GM12878 (cell line): ENCODE measurements at places on chromosomes 6 and 20. TPM values are rescaled to one million over a fixed set of nuclear protein-coding genes. Genes with fewer than 3 reads are reported as not detected.

GRCh38 chr20:50372770-50373088 is 137.5 kb upstream of the PTPN1 start:
- peaks cover 5% of the 10 kb centered on the region; the same call in 1 of the 2 replicates for H3K4me1 ChIP-seq
- H3K36me3 ChIP-seq, result no peaks in the 10 kb centered on the region
- no peak for DNase-seq
- H3K4me3 ChIP-seq, result no peak overlapping the region
- H3K27me3 ChIP-seq, result no peaks in the 10 kb centered on the region; the same call in 1 of the 2 replicates

- no peaks in the 10 kb centered on the region for H3K4me1 ChIP-seq
- no peaks in the 10 kb centered on the region for H3K36me3 ChIP-seq
- no peak for DNase-seq
- H3K27me3 ChIP-seq, result no peaks in the 10 kb centered on the region
- H3K27ac ChIP-seq, result no peak overlapping the region
Observed at GRCh38 chr20:22762576-22763256, 178.3 kb upstream of the FOXA2 start.

GRCh38 chr6:48845219-48845618 is 617.8 kb downstream of the MMUT start:
- no peak for DNase-seq
- H3K27me3 ChIP-seq, result no peaks in the 10 kb centered on the region
- H3K4me1 ChIP-seq, result no peaks in the 10 kb centered on the region
- H3K27ac ChIP-seq, result no peak overlapping the region

- peak overlapping the region; percentile 66 for H3K27ac ChIP-seq
- DNase-seq, result no peak
- peaks cover 1% of the 10 kb centered on the region; the same call in 1 of the 2 replicates for H3K36me3 ChIP-seq
Observed at GRCh38 chr6:157560691-157561413, 179.9 kb downstream of the ZDHHC14 start.

DNA sequence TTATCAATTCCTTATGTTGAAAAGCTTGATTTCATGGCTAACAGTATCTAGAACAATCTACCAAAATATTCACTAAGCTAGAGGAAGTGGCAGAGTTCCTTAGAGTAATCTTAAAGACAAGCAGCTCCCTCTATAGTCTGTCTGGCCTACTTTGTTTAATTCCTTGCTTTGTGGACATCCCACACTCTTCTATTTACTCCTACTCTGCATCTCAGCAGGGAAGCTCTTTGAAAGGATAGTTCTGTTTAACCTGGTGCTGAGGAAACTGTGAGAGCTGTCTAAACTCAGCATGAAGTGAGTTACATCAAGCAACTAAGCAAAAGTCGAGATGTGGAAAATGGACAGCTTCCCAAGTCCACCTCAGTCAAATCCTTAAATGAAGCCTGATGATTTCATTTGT is 4.3 kb downstream of the REV3L start:
- no peaks in the 10 kb centered on the region for H3K27me3 ChIP-seq
- no peaks in the 10 kb centered on the region; the same call in 1 of the 2 replicates for H3K36me3 ChIP-seq
- DNase-seq, result peak; percentile 49
- peaks cover 12% of the 10 kb centered on the region; the same call in 1 of the 2 replicates for H3K4me1 ChIP-seq

- H3K4me3 ChIP-seq, result no peak overlapping the region
- H3K36me3 ChIP-seq, result no peaks in the 10 kb centered on the region
- peak; percentile 52 for DNase-seq
- H3K27ac ChIP-seq, result no peak overlapping the region
- H3K27me3 ChIP-seq, result no peaks in the 10 kb centered on the region
Observed at GRCh38 chr20:53413186-53413631, 180.4 kb downstream of the ZNF217 start.

DNA sequence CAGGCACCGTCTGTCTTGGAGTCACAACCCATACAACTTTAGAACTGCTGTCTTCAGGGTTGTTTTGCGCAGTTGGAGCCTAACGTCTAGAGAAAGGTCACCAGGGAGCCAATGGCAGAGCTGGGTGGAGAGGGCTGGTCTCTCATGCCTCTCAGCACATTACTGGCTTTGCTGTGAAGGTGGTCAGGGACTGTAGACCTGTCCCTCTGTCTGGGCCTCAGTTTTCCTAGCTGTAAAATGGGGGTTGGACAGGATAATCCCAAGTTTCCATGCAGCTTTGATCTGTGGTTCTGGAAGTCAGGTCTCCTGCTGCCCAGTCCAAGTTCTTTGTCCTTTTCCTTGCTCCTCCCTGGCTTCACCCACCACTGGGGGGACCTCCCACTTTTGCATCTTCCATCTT is 52.2 kb upstream of the EPB41L1 start:
- no peak for DNase-seq
- no peak overlapping the region for H3K4me3 ChIP-seq
- H3K27ac ChIP-seq, result no peak overlapping the region
- H3K4me1 ChIP-seq, result peaks cover 14% of the 10 kb centered on the region
- H3K36me3 ChIP-seq, result no peaks in the 10 kb centered on the region

DNA sequence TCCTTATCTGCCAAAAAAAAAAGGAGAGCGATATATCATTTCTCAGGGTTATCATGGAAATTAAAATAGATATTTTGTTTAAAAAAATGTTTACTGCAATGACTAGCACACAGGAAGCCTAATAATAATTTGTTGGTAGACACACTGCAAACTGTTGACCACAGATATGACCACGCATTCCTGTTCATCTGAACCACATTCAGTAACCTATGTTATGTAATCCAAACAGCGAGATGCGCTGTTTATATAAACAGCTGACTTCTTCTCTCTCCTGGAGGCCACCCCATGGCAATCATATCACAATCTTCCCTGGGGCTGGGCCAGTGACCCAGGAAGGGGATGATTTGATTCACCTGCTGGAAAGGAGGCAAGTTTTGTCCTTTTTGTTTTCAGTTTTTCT is 129.3 kb upstream of the UST start:
- no peak overlapping the region for H3K4me3 ChIP-seq
- H3K4me1 ChIP-seq, result peaks cover 20% of the 10 kb centered on the region
- H3K36me3 ChIP-seq, result no peaks in the 10 kb centered on the region
- no peak for DNase-seq
- no peak overlapping the region for H3K27ac ChIP-seq

- H3K4me3 ChIP-seq, result no peak overlapping the region
- no peaks in the 10 kb centered on the region for H3K4me1 ChIP-seq
- DNase-seq, result no peak
- no peak overlapping the region for H3K27ac ChIP-seq
- no peaks in the 10 kb centered on the region for H3K36me3 ChIP-seq
- no peaks in the 10 kb centered on the region; the same call in none of the 2 replicates for H3K27me3 ChIP-seq
Observed at GRCh38 chr6:35208419-35208818, 5.3 kb upstream of the SCUBE3 start.

DNA sequence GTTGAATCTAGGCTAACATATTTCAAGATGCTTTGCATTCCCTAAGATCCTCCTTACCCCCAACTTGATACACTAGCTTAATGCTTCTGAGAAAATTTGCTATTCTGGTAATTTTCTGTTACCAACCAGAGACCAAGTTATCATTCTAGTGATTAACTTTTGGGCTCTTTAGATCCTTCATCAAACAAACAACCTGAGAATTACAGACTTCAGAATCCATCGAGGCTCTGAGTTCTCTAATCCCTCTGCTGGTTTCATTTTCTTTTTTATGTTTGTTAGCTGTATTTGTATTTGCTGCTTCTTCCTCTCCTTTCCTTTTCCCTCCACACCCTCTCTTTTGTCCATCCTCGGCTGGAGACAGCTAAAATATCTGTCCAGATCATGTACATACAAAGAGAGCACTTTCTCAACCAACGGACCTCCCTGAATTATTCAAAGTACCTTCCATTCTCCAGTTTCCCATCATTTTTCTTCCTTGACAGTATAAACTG is 98.7 kb upstream of the RIPOR2 start:
- H3K4me1 ChIP-seq, result peaks cover 19% of the 10 kb centered on the region
- H3K4me3 ChIP-seq, result peak overlapping the region; percentile 72
- peak overlapping the region; percentile 80 for H3K27ac ChIP-seq
- H3K27me3 ChIP-seq, result no peaks in the 10 kb centered on the region
- no peaks in the 10 kb centered on the region for H3K36me3 ChIP-seq

DNA sequence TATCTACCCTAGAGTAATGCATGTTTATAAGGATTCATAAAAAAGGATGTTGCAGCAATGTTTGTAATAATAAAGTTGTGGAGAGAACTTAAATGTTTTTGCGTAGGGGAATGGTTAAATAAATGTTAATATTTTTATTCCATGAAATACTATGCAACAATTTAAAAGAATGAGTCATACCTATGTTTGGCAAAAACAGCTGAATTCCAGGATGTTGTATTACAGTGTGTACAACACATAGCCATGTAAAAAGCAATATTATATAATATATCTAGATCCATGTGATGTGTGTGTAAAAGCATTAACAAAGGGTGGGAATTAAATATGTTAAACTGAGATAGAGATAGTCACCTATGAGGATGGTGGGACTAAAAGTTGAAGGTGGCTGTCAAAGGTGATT is 21.1 kb upstream of the PKIB start:
- H3K27ac ChIP-seq, result no peak overlapping the region
- H3K4me3 ChIP-seq, result no peak overlapping the region
- H3K36me3 ChIP-seq, result no peaks in the 10 kb centered on the region
- H3K4me1 ChIP-seq, result no peaks in the 10 kb centered on the region
- no peak for DNase-seq
- H3K27me3 ChIP-seq, result no peaks in the 10 kb centered on the region

DNA sequence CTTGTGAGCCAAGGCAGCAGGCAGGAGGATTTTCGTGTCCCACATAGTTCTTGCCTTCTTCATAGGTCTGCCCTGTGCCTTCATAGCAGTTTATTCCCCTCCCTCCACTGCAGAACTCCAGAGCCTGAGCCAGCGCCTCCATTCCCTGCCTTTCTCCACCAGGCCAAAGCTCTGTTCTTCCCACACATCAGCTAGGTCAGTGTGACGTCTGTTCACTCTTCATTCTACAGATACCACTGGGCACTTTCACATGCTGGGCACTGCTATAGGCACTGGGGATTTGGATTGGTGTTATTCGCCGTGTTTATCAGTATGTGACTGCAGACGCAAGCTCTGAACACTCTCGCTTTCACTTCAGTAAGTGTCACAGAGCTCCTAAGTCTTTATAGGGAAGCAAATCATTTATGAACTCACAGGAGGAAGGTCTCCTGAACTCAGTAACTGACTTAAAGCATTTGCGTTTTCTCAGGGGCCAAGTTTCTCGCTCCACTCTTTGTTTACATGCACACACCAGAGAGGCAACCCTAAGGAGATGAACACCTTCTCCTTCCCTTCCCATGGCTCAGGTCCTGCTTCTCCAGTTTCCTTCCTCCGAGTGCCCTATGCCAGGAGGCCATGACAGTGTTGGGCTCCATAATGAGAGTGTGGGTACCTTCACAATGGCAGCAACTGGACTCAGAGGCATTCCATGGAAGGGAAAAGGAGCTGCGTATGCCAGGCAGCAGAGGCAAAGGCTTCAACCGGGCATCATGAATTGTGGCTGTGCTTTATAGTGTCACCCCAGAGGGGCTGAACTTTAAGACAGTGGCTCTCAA is 6.3 kb upstream of the APMAP start:
- no peak overlapping the region for H3K27ac ChIP-seq
- no peaks in the 10 kb centered on the region for H3K27me3 ChIP-seq
- no peaks in the 10 kb centered on the region for H3K36me3 ChIP-seq
- no peak overlapping the region for H3K4me3 ChIP-seq
- no peak for DNase-seq
- no peaks in the 10 kb centered on the region for H3K4me1 ChIP-seq

DNA sequence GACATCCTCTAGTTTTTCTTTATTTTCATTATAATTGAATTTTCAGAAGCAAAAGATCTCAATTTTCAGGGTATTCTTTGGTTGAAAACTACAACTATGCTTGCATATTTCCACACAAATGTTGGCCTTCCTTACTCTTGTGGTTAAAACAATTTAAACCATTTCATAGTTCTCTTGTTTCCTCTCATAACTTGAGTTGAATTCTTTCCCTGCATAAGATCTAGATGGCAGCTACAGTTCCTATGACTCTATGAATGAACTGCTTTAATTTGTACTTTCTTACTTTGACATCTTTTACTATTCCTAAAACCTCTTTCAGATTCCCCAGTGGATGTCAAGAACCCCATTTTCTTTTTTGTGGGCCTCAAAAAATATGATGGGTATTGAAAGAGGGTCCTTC is 564.5 kb downstream of the NKAIN2 start:
- no peaks in the 10 kb centered on the region for H3K27me3 ChIP-seq
- no peak overlapping the region for H3K27ac ChIP-seq
- H3K4me1 ChIP-seq, result no peaks in the 10 kb centered on the region
- no peak overlapping the region for H3K4me3 ChIP-seq
- DNase-seq, result no peak

- no peaks in the 10 kb centered on the region for H3K4me1 ChIP-seq
- 0 out of 2 replicates have a peak, but pooled peaks cover 2% of the 10 kb centered on the region for H3K27me3 ChIP-seq
- no peak overlapping the region for H3K4me3 ChIP-seq
- no peak for DNase-seq
- H3K36me3 ChIP-seq, result no peaks in the 10 kb centered on the region
Observed at GRCh38 chr6:163191704-163192537, 222.6 kb upstream of the QKI start.

GRCh38 chr20:61435823-61436220 is 183.8 kb downstream of the CDH4 start:
- no peak overlapping the region for H3K4me3 ChIP-seq
- no peak overlapping the region for H3K27ac ChIP-seq
- H3K4me1 ChIP-seq, result no peaks in the 10 kb centered on the region
- no peaks in the 10 kb centered on the region for H3K36me3 ChIP-seq
- H3K27me3 ChIP-seq, result no peaks in the 10 kb centered on the region

DNA sequence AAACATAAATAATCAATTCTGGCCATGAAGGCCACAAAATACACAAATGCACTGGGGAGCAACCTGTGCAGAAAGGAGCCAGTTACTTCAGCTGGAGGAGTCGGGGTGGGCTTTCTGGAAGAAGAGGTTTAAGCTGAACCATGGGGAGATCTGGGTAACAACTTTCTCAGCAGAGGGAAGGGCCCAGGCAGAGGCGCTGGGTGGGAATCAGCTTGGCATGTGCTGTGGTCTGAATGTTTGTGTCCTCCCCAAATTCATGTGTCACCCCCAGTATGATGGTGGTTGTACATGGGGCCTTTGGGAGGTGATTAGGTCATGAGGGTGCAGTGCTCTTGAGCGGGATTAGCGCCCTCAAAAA is 107.9 kb downstream of the SYCP2 start:
- no peak for DNase-seq
- no peak overlapping the region for H3K4me3 ChIP-seq
- peaks cover under 1% of the 10 kb centered on the region; the same call in 1 of the 2 replicates for H3K4me1 ChIP-seq

- H3K27ac ChIP-seq, result no peak overlapping the region
- DNase-seq, result no peak
- H3K36me3 ChIP-seq, result no peaks in the 10 kb centered on the region; the same call in 1 of the 2 replicates
- no peaks in the 10 kb centered on the region for H3K27me3 ChIP-seq
- no peak overlapping the region for H3K4me3 ChIP-seq
- H3K4me1 ChIP-seq, result peaks cover 52% of the 10 kb centered on the region
Observed at GRCh38 chr20:48793776-48794175, 34.0 kb downstream of the PREX1 start.

XKR7 gene
- not detected in 2 replicates for total RNA-seq

BACH2 gene
- 0.16 and 0.28 TPM in 2 replicates for total RNA-seq

EPPIN gene
- not detected in 2 replicates for total RNA-seq

WFDC12 gene
- not detected in 2 replicates for total RNA-seq

ADAM33 gene
- total RNA-seq, result not detected in 2 replicates

C6orf58 gene
- total RNA-seq, result not detected in 2 replicates
